Activated naive CD8-positive, alpha-beta T cell treated with anti-CD3 and anti-CD28 coated beads for 36 hours (primary cell): ENCODE measurements at places on chromosomes 7 and 10.

GRCh38 chr7:128008744-128009143 lies 22.5 kb downstream of the LRRC4 start:
- no peak for DNase-seq

DNA sequence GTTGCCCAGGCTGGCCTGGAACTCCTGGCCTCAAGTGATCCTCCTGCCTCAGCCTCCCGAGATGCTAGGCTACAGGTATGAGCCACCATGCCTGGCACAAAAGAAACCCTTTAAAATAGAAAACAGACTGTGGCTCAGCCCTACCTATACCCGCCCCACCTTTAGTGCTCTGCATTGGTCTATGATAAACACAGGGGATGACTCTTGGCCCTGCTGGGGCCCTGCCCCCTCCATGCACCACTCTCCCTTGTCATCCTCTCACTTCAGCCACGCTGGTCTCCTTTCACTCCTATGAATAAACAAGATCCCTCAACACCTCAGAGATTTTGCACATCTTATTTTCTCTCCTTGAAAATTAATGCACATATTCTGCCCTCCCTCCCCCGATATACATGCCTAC lies 251.4 kb upstream of the KLF14 start:
- DNase-seq, result no peak

DNA sequence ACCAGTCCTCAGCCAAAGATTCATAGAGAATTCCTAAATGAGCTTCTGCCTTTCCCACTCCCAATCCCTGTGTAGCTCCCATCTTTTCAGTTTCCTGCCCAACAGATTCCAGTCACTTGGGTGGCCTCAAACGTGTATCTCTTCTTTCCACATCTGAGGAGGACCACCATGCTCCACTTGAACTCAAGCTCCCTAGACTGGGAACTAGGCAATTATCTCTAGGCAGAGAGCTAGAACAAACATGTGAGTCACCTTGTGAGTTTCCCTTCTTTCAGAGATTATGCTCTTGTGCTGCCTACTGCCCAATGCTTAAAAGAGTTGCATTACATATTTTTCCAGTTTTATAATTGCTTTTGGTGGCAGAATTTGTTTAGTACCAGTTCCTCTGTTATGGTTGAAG lies 178.0 kb downstream of the MDFIC start:
- DNase-seq, result no peak

GRCh38 chr10:27815261-27815660 lies 69.6 kb upstream of the MKX start:
- DNase-seq, result no peak

- DNase-seq, result no peak
Measured at GRCh38 chr7:77455321-77455720, 39.2 kb upstream of the GSAP start.

DNA sequence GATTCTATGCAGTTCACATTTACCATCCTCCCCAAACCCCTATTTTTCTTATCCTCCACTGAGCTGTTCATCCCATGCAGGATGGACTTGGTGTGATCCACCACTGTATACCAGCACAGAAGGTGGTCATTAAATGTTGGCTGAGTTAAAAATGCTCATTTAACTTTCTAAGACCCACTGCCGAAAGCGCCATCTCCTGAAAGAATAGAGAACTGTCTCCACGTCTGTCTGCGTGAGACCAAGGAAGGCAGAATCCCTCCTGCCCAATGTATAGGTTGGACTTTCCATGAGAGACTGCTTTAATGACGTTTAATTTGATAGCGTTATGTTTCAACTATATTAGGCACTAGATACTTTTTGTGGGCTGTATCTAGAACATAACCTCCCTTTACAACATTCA lies 124.3 kb downstream of the GPAM start:
- no peak for DNase-seq

DNA sequence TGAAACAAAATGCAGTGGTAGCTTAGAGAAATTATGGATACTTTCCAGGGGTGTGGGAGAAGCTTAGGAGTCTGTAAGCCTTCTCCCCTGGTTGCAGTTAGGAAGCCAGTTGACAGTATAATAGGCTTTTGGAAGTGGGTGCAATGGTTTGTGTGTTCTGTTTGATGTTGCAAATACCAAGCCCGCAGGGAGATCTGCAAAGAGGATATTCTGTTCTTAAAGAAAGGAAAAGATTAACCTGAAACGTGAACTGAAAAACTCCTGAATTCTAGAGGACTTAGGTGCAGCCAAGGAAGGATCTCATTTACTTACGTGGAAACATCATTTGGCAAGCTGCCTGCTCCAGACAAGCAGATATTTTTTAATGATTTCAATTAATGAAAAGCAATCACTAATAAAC lies 496.6 kb downstream of the AUTS2 start:
- DNase-seq, result no peak

DNA sequence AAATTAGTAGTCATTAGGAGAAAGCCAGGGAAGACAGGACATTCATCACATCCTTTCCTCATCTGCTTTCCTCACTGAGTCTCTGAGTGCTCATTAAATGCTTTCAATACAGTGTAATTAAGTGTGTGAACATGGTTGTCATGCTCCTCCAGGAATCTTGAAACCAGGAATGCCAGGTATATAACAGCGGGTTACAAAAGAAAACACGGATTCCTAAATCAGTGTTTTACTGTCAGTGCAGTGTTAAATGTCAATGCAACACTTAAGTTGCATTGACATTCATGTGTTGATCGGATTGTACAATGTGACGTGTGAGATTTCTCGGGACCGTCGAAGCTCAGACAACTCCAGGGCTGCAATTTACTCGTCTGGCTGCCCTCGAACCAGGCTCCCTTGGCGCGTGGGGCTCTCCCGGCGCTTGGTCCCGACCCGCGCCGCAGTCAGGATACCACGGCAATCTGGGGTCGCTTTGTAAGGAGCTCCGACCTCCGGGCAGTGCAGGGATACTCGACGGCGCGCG lies 455 bp upstream of the SPAG6 start:
- no peak for DNase-seq

- no peak for DNase-seq
Measured at GRCh38 chr10:60281792-60282353, 107.8 kb downstream of the ANK3 start.

GRCh38 chr10:88725798-88726197 lies 19.7 kb downstream of the LIPK start:
- DNase-seq, result no peak

- DNase-seq, result no peak
Measured at GRCh38 chr7:94367949-94368348, 26.7 kb upstream of the COL1A2 start.

GRCh38 chr7:157404845-157405481 lies 68.2 kb downstream of the DNAJB6 start:
- peak; percentile 26 for DNase-seq

DNA sequence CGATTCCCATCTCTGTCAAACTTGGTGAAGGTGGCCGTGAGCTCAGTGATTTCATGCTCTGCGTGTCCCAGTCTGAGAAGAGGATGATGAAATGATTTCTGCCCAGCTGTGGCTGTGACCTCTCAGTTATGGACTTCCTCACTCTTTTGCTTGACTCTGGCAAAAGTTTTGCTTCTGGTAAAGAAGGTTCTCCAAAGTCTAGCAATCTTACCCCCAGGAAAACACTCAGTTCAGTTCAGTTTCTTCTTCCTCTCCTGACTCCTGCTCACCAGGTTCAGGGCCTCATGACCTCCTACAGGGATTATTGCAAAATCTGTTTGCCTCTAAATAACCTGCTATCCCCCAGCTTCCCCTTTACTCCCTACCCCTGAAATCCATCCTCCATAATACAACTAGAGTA lies 4.9 kb upstream of the BLOC1S2 start:
- no peak for DNase-seq

GRCh38 chr10:20173046-20173445 lies 356.8 kb downstream of the PLXDC2 start:
- DNase-seq, result no peak

DNA sequence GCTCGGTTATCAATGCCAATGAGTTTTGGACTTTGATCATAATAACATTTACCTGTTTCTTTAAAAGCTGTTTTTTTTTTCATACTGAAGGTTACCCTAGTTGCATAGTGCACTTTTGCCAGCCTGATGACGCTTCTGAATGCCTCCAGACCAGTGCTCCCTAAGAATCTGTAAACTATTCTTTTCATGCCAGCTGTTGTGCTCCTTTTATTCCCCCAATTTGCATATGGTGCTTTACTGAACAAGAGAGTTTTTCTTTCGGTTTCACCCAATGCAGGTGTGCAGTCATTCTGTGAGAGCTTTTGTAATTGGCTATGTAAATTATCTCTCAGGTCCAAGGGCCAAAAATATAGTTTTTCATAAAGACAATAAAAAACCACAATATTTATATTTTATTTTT lies 48.1 kb upstream of the GLCCI1 start:
- peak; percentile 5 for DNase-seq

DNA sequence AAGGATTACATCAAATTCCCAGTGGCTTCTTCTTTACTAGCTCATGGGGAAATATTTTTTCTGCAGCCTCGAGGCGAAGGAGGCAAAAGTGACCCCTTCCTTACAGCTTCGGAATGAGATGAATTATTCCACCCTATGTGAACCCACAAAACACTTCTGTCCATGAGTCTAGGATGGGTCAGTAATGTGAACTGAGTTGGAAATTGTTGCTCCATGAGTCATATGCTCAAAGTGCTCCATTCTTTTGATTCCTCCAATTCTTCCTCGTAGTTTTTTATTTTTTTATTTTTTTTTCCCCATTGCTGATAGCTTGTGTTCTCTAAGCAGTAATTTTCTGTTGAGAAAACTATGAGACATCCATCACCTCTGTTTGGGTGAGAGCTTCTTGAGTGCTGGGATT lies 31.7 kb upstream of the FAM204A start:
- DNase-seq, result no peak

- DNase-seq, result no peak
Measured at GRCh38 chr7:66082886-66083415, 7.3 kb downstream of the ASL start.

DNA sequence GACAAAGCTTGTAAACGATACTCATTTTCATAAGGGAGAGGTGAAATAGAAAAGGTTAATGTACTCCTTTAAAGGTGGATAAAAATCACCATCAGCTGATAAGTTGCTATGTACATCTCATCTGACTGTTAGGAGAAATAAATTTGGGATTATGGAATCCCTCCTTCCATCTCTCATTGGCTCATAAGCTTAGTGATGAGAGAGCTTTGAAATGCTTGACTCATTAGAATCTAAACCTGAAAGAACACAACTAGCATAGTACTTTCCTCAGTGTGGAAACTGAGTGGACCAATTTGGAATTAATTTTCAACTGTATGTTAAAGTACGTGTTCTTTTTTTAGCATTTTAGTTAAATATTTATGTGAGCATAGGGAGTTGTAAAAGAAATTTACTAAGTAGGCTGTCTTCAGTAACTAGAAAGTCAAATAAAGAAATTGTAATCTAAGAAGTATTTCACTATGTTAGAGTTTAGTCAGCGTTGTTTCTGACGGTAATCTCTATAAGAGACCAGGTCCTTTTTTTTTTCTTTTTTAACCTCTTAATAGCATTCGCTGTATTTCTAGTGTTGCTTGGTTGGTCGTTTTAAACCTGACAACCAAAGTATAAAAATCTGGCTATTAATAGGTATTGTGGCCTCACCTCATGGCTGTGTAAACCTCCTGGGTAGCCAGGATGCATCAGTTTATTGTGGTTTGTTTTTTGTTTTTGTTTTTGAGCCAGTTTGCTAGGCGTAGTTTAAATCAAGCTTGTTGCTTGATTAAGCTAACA lies 34.4 kb downstream of the FHIP2A start:
- no peak for DNase-seq

DNA sequence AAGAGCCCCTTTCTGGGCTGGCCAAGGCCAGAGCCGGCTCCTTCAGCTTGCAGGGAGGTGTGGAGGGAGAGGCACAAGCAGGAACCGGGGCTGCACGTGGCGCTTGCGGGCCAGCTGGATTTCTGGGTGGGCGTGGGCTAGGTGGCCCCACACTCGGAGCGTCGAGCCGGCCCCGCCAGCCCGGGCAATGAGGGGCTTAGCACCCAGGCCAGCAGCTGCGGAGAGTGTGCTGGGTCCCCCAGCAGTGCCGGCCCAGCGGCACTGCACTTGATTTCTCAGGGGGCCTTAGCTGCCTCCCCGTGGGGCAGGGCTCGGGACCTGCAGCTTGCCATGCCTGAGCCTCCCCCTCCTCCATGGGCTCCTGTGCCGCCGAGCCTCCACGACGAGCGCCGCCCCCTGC lies 48.1 kb downstream of the SH2D4B start:
- DNase-seq, result no peak

DNA sequence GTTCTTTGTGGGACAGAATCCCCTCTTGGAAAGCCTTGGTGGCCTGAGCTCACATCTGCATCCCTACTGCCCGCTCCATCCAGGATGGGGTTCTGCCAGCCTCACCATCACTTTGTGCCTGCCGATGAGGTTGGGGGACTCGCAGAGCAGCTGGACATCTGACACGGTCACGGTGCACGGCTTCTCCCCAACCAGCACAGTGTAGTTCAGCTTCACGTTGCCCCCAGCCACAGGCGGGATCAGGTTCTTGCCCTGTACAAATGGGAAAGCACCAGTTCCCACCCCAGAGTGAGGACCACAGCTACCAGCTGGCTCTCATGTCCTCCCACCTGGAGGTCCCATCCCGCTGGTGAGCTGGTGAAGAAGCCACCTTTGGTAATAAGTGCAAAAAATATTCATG lies 395.8 kb downstream of the PLXNA4 start:
- DNase-seq, result no peak

DNA sequence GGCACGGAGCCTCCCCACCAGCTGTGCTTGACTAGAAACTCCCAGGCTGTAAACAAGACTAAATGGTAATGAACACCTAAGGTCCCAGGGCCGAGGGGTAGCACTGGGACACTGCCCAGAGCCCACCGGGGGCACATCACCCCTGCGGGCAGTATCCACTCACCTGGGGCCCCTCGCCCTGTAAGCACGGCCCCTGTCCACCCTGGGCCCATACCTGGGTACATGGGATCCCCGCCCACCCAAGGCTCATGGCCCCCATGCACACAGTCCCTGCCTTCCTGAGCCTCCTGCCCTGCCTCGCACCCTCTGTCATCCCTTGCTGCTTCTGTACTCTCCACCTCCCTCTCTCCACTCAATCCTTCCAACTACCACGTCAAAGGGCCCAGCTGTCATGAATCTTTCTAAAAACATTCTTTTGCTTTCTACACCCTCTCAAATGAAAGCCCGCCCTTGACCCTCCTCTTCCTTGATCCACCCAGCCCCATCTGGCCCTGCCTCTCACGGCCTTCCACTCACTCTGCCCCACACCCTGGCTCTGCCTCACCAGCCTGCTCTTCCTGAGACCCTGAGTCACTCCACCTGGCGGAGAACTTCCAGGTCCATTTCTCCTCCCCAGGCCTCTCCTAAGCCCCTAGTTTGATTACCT lies 173.1 kb downstream of the PARD3 start:
- no peak for DNase-seq

GRCh38 chr10:79223091-79224048 lies 123.9 kb upstream of the PPIF start:
- DNase-seq, result no peak
